AG04450 (cell line): ENCODE measurements at places on chromosomes 3 and 15.

DNA sequence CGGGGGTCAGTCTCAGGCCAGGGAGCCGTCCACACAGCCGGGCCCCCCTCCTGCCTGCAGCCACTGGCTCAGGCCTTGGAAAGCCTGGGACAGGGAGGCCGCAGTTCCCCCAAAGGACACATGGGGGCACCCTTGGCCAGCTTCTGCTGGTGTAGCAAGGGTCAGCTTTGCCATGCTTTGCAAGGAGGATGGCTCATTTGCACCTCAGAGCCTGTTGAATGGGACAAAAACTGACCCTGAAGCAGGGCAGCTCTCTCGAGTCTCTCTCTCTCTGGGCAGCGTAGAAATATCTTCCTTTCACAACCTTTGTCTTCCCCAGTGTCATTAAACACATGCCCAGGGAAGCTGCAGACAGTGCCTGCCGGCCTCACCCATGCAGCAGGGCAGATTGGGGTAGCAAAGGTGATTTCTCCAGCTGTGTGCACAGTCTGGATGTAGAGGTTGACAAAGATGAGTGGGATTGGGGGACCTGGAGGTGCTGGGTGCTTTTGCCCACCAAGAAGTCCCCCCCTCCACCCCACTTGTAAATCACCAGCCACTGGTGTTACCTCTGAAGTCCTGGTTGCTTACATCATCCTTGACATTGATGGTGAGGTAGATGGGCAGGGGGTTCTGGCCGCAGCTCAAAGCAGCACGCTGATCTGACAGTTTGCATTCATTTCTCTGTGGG lies 17.4 kb upstream of the EHD4 start:
- DNase-seq: peak; percentile 34

- no peak for DNase-seq
Measured at GRCh38 chr3:157078131-157078810, 81.7 kb downstream of the CCNL1 start.

DNA sequence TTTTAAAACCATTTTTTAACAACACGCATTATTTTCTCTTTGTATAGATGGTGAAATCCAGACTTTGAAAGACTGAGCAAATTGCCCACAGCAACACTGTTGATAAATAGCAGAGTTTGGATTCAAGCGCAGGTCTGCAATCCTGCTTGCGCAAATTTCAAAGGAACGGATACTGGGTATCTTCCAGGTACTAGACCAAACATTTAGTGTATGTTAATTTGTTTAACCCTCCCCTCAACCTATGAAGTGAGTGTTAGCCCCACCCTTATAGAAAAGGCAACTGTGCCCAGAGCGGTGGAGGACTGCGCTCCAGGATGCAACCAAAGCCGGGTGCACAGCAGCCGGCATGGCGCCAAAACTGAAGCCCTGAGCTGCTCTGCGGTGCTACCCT lies 103.8 kb downstream of the CPN2 start:
- no peak for DNase-seq

DNA sequence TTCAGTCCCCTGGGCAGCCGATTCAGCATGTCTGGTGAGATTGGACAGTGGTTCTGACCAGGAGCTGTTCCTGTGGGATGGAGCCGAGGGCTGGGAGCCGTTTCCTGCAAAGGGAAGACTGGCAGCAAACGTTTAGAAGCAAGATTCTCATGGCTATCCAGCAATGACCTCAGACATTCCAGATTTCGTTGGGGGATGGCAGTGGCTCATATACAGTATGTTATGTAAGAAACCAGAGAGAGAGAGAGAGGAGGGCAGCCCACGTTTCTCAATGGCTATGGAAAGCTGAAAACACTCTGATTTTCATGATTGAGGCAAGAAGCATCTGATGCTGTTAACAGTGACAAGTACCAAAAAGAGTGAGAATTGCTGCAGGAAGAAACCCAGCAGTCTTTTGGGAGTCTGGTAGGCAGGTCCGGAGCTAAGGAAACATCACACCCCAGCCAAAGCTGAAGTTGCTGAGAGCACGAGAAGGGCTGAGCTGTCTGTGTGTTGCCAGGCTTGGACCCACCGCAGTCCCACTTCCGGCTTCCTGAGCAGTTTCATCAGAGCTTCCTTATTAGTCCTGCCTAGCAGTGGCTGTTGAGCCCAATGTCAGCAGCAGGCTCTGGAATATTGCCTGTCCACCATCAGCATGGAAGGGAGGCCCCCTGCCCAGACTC lies 25.6 kb upstream of the VPS8 start:
- peak; percentile 74 for DNase-seq

DNA sequence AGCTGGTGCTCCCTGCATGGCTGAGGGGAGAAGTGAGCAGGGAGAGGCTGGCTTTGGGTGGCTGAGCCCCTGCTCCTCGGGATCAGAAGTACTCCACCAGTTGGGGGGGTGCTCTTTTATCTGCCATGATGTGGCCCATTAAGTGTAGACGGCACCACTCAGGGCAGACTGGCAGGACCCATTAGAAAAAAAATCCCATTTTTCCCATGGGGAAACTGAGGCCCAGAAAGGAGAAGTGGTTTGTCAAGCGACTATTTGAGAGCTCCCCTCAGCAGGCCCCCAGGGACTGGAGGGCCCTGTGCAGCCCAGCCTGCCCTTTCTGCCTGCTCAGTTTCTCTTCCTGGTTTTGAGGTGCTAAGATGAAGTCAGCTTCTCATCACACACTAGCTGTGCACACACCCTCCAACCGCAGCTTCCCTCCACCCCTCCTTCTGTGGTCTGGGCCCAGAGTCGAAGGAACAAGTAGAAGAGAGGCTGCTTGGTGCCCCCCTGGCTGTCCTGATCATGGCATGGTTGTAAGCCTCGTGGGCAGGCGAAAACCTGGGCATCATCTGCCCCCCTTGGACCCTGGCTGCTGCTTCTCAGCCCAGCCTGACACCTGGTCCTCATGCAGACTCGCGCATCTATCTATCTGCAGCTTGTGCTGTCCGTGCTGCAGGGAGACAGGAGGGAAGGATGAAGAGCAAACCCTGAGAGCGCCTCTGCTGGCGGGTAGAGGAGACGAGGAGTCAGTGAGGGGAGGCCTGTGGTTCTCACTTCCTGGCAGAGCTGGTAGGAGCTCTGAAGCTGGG lies 5.6 kb downstream of the CSK start:
- DNase-seq: peak; percentile 37

DNA sequence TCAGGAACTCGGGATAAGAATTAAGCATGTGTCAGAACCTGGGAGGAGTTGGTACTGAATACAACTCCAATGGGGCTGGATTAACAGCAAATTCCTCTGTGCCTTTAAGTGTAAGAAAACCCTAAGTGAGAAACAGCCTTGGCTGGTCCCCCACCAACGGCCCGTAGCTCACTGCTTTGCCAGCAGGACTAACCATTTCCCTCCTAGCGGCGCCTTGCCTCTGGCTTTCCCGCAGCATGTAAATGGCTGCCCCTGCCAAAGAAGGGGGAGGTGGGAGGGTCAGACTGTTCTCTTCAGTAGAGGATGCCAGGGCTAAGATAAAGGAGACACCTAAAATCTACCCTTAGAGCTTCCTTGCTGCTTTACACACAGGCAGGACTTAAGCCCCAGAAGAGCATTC lies 51.0 kb upstream of the SH3GL3 start:
- no peak for DNase-seq

- no peak for DNase-seq
Measured at GRCh38 chr3:97934980-97935695, 37.1 kb downstream of the RIOX2 start.

GRCh38 chr15:52749258-52749657 lies 40.9 kb downstream of the ONECUT1 start:
- DNase-seq: no peak

DNA sequence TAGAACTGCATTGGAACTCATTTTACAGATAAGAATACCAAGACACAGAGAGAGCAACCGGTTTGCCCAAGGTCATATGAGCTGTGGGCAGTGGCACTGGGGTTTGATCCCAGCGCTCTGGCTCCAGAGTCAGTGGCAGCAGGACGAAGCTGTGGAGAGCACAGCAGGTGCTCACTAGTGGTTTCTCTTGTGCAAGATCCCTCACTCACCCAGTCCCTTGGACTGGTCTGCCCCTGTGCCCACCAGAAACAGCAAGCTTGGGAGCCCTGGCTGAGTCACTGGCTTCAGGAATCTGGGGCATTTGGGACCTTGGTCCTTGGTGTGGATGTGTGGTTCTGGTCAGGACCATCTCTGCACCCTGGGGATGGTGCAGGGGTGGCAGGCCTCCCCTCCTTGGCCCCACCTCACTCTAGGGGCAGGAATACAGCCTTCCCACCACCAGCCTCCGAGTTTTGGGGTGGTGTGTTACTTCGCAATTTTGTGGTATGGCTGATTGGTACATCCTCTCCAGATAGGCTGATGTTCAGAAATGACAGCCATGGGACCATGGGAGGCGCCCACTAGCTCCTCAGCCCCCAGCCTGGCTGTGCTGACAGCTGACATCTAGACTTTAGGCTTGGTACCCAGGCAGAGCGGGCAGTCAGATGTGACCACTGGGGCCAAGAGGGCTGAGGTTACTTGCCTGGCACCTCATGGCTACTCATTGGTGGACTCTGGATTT lies 104.6 kb downstream of the LSM3 start:
- no peak for DNase-seq

DNA sequence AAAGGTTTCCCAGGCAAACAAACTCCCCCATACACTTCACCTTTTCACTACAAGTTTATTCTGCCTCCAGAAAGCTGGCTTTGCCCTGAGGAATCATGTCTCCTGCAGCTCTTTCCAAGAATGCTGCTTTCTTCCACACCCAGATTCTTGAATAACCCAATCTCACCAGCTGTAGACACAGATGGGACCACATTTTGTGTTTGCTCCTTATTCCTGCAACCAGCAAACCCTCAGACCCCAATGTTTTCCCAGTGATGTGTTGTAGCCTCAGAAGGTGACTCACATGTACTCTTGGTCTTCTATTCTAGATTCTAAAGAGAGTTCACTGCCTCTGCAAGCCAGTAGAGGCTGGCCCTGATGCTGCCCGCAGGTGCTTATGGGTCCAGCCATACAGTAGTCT lies 23.6 kb upstream of the TRIM59 start:
- no peak for DNase-seq
